ENCODE measurements at places on chromosomes 13 and 19.

DNA sequence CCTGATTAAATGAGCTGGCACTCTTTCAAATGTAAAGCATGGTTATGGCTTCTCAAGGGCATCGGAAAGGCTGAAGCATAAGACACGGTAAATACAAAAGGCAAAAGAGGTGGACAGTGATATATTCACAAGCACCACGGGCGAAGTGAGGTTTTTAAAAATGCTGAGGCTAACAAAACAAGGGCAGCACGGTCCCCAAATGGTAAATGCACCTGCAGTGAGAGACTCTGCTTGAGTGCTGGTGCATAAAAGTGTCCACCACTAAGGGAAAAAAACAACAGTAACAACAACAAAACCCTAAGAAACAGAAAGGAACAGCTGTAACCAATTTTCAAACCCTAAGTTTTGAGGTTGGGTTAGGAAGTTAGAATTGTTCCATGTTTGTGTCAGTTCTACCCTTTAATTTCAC is 234.9 kb downstream of the PCDH9 start:
- DNase-seq = no peak

DNA sequence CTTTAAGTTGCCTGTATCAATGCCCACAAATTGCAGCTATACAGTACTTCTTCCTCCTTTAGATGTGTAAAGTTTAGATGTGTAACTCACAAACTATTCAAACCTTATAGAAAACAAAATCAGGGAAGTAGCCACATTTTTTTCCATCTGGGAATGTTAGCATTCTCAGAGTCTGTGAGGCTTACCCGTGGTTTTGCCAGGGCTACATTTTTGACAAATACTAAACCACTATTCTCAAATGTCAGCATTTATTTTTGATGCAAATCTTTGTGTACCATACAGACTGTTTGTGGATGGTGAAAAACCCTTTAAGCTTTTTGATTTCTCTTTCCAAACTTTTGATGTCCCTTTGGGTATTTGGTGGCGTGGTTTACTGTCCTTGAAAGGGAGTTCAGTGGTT is 216.4 kb downstream of the POSTN start:
- peak; percentile 21 for DNase-seq

GRCh38 chr13:75489502-75490263 is 7.7 kb upstream of the TBC1D4 start:
- no peak for DNase-seq

DNA sequence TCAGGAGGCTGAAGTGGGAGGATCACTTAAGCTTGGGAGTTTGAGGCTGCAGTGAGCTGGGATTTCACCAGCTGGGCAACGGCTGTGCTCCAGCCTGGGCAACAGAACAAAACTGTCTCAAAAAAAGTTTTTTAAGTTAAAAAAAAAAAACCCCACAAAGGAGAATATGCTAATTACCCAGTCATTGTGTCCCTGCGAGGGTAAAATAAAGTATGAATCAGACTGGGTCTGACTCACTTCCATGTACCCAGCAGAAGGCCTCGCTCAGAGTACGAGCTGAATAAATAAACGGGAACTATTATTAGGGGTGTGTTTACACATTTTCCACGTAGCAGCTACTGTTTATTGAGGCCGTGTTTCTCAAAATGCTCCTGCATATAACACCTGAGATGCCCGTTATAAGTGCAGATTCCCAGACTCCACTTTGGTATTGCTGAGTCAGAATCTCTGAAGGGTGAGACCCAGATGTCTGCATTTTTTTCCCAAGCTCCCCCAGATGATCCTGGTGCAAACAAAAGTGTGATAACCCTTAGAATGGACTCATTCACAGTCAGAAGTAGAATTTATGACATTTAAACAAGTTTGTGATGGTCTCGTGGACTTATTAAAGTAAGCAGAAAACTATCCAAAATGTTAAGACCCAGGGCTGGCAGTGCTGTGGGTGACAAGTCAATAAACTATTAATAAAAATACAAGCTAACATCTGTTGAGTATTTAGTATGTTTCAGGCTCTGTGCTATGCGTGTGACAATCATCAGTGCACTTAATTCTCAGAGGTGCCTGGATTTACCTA is 28.2 kb downstream of the KCNC3 start:
- DNase-seq = no peak

GRCh38 chr19:55303477-55303876 is 19.7 kb downstream of the BRSK1 start:
- no peak for DNase-seq

DNA sequence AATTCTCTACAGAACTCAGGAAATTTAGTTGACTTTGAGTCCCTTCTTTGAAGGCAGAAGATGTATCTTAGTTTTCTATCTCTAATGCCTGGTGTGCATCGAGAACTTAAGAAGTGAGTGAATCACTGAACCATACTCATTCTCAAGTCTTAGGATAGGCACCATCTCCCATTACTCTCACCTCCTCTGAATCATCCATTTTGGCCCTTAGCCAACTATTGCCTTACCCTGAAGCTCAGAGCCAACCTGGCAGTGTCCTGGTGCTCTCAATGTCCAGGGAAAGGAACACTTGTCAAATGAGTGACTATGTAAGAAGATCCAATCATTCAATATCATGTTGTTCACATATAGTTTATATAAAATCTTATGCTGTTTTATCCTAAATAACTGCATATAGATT is 146.6 kb downstream of the RGCC start:
- DNase-seq = no peak

GRCh38 chr19:51660975-51661600 is 14.5 kb upstream of the SIGLEC14 start:
- peak; percentile 36 for DNase-seq

- DNase-seq = no peak
Measured at GRCh38 chr13:91540158-91540736, 141.8 kb downstream of the GPC5 start.

Measured in fibroblast of skin of left biceps (primary cell).